LHCN-M2 (cell line): ENCODE measurements at places on chromosomes 7 and 10. TPM values are rescaled to one million over a fixed set of nuclear protein-coding genes. Genes with fewer than 3 reads are reported as not detected.

The PRTFDC1 gene
- 1.6 and 2.2 TPM in 2 replicates for total RNA-seq

The GPR15LG gene
- not detected in 2 replicates for total RNA-seq

- peak; percentile 47 for DNase-seq
Observed at GRCh38 chr7:45237788-45238461, 80.3 kb downstream of the RAMP3 start.

- DNase-seq = no peak
Observed at GRCh38 chr7:116601426-116601825, 70.6 kb upstream of the MET start.

The ERV3-1 gene
- 13.7 and 19.3 TPM in 2 replicates for total RNA-seq

- no peak for DNase-seq
Observed at GRCh38 chr7:147941381-147941780, 649.2 kb upstream of the C7orf33 start.

DNA sequence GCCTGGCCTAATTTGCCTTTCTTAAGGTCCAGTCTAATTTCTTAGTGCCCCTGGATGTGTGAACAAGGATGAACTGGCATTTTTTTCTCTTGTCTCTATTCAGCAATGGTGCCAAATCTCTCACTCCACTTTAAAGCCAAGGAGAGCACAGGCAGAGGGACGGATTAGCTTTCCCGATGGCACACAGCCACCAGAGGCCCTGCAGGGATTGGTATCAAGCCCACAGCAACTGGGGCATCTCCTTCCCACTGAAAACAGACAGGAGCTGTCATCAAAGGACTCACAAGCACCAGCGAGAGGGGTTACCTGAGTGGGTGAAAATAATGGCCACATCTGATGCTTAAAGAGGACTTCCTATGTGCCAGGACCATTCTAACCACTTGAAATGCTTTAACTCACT lies 83.1 kb downstream of the ITIH5 start:
- DNase-seq = no peak

The TFR2 gene
- 1.3 TPM in 2 replicates for total RNA-seq

DNA sequence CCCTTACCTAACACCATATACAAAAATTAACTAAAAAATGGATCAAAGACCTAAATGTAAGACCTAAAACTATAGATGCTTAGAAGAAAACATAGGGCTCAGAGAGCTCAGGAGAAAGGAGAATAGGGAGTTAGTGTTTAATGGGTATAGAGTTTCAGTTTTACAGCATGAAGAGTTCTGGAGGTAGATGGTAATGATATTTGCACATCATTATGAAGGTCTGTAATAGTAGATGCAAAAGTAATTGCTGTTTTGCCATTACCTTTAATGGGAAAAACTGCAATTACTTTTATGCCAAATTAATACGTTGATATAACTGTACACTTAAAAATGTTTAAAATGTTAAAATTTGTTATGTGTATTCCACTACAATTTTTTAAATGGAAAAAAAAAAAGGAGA lies 39.2 kb upstream of the NANOS1 start:
- DNase-seq = no peak

The CTAGE4 gene
- total RNA-seq = 0.06 TPM in 1 of 2 replicates, not detected in the other

The OR2A5 gene
- not detected in 2 replicates for total RNA-seq

DNA sequence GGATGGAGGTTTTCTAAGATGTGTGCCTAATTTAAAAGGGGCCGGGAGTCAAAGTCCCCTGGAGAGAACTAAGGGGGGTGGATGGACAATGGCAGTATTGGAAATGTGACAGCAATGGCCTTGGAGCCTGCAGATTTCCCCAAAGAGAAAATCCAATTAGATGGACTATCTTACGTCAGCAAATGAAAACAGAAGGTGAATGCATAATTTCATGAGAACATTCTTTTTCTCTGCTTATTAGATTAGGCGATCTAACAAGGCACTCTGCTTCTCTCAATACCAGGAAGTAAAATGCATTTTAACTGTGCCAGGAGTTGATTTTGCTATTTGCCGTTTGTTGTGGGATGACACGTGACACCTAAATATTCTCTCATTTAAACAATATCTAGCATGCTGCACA lies 226.6 kb downstream of the ADAM12 start:
- DNase-seq = no peak

GRCh38 chr7:87628780-87629569 lies 777 bp downstream of the RUNDC3B start:
- no peak for DNase-seq

- DNase-seq = peak; percentile 90
Observed at GRCh38 chr7:75962607-75963380, 31.6 kb downstream of the TMEM120A start.

DNA sequence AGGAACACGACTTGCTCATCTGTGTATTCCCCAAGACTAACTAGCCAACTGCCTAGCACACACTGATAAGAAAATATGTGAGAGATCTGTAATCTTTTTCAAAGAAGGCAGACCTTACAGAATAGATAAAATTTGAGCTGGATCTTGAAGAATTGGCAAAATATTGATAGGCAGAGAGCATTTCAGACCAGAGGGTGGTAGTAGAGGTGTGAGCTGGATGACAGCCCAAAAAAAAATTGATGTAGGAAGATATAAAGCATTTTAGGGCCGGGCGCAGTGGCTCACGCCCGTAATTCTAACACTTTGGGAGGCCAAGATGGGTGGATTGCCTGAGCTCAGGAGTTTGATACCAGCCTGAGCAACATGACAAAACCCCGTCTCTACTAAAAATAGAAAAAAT lies 1.2 kb upstream of the ZNF746 start:
- DNase-seq = no peak

The EBF3 gene
- total RNA-seq = 41.7 and 45.2 TPM in 2 replicates

The GPR146 gene
- total RNA-seq = 4.2 and 4.6 TPM in 2 replicates

DNA sequence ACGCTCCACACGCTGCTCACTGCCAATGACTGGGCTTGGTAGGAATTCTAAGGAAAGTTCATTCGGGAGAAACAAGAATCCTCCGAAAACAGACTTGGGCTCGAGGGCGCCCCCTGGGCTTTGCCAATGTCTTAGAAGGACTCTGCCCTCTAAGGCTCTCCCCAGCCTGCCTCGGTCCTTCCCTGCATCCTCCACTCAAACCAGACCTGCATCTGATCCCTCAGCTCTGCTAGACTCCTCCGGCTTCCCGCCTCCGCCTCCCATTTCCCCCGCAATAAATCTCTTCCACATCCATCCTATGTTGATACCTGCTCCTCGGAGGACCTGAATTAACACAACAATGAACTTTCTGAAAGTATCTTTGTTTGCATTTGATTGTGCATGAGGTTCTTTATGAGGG lies 177.6 kb downstream of the PLPP4 start:
- DNase-seq = no peak

DNA sequence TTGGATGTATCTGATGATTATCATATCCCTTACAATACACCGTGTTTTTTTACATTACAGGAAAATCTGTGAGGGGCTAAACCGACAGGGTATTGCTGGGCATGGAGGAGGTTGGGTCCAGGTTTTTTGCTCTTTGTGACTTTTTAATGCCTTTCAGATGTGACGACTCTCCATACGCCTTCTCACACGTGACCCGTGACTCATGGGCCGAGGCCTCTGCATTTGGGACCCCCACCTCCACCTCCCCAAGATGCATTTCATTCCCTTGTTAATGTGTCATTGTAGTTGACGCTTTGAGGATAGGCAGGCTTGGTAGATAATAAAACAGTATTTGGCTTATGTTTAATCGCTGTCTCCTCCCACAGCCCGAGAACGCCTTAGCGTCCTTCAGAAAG lies 95.3 kb downstream of the CUX1 start:
- DNase-seq = no peak

DNA sequence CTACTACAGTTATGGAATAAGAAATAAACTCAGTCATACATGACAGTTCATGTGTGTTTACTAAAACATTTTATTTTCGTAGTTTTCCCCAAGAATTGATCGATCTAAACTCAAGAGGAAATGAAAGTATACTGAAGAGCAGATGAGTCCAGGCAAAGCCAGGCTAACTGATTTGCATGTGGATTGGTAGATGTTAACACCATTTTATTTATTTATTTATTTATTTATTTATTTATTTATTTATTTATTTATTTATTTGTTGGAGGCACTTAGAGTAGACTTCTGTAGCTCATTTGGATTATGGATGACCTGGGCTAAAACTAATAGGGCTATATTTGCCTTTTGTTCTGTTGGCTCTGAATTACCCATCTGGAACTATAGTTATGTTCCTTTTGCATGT lies 68.5 kb upstream of the DKK1 start:
- DNase-seq = no peak

The TUBAL3 gene
- not detected in 2 replicates for total RNA-seq

DNA sequence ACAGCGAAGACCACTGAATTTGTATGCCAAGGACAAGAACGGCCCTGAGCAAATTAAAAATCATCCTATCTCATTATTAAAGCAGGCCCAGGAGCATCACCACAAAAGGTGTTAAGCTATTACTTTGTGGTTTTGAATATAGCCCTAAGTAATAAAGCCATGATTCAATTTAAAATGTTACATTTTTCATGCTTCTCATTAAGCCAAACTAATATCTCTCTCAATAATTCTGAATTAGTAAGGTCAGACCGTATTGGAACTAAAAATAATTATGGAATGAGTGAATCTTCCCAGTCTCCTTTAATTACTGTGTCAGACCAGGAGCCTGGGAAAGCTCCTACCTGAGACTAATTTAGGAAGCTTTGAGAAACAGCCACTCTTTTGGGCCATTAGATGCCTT lies 162.4 kb downstream of the SORCS1 start:
- no peak for DNase-seq

GRCh38 chr10:16995867-16996529 lies 133.6 kb downstream of the CUBN start:
- peak; percentile 45 for DNase-seq
